Breast epithelium (tissue), 4 donors: ENCODE measurements at places on chromosomes 12 and 14.
A peak's percentile ranks its signal among the peaks of the same experiment; 100 is the strongest.

DNA sequence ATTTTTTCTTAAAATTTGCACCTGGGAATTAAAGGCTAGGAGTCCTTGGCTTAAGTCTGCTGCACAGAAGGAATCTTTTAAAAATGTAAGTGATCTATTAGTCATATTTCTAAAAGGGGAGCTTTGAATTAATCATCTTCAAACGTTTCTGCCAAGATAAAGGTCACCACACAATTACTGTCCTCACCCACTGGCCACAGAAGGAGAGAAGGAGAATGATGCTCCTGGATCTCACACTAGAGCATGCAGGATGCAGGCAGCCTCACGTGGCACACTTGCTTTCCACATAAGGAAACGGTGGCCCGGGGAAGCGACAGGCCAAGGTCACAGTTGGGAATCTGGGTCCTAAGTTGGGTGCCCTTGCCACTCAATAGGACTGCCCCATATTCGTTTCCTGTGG lies 16.9 kb downstream of the PLEKHG7 start:
- DNase-seq, result no peak

- no peak for DNase-seq
Observed at GRCh38 chr12:94405413-94406116, 54.1 kb downstream of the CEP83 start.

DNA sequence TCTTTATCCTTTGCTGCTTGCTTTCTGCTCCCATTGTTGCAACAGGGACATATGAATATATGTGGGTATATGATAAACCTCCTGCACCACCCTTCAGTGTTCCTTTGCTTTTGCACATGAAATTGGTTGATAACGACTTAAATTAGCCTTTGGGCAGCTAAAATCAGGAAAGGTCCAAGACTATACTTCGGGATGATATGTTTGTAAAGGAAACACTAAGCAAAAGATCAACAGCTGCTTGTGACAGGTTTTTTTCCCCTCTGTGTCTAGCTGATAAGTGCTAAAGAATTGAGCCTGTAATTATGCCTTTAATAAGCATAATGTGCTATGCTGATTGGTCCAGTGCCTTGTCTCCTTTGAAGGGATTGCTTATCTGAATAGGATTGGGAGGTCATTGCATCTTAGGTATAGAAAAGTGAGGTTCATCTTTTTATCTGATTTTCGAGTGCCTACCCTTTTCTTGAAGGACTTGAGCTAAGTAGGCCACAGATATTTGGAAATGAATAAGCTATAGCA lies 59.4 kb downstream of the PPHLN1 start:
- no peak for DNase-seq

DNA sequence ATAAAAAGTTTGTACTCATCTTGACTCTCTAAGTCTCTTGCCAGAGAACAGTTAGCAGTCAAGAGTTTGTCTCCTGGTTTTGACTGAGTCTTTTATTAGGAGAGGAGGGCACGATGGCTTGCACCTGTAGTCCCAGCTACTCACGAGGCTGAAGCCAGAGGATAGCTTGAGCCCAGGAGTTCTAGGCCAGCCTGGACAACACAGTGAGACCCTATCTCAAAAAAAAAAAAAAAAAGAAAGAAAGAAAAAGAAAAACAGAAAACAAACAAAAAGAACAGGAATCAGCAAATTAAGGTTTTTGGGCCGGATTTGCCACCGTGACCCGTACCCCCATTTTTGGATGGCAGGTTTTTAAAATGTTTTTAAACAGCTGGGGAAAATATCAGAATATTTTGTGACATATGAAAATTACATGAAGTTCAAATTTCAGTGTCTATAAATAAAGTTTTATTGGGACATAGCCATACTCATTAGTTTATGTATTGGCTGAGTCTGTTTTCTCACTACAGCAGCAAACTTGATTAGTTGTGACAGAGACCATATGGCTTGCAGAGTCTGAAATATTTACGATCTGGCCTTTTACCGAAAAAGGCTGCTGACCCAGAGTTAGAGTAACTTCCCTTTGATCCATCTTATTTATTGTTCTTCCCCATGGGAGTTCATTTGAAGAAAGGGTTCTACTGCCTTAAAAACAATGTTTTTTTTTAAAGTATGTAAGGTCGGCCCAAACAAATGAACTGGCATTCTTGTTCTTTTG lies 31.2 kb downstream of the VEZT start:
- no peak for DNase-seq

DNA sequence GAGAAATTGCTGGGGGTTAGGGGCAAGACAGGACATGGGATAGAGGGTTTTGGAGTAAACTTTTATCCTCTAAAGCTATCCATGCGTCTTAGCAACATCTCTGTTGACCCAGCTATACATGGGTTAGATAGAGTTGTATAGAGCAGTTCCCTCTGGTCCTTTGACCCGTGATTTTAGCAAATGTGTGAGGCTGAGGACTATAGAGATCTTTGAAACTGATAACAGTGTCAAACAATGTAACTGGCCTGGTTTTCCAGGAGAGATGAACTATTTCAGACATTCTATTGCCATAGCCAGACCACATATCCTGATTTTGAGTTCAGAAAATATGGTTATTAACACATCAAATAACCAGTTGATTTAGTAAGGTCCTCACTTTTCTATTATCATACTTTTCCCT lies 60.4 kb downstream of the B4GALNT3 start:
- no peak for DNase-seq

GRCh38 chr14:69695322-69696203 lies 71.4 kb upstream of the SRSF5 start:
- DNase-seq, result no peak

DNA sequence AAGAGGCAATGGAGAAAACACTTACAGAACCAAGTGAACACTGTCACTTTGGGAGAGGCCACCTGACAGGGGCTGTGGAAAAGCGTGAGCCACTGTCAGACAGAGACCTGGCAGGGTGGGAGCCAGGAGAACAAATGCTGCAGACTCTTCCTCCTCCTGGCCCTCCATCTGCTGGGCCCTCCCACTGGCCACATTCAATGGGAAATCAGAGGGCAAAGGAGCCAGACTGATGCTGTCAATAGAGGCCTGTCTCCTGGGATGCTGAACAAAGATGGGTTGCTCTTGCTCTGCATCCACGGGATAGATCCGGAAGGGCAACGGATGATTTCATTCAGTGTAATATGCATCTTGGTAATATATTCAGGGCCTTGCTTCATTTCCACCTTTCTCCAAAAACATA lies 44.9 kb upstream of the BCAT1 start:
- no peak for DNase-seq

DNA sequence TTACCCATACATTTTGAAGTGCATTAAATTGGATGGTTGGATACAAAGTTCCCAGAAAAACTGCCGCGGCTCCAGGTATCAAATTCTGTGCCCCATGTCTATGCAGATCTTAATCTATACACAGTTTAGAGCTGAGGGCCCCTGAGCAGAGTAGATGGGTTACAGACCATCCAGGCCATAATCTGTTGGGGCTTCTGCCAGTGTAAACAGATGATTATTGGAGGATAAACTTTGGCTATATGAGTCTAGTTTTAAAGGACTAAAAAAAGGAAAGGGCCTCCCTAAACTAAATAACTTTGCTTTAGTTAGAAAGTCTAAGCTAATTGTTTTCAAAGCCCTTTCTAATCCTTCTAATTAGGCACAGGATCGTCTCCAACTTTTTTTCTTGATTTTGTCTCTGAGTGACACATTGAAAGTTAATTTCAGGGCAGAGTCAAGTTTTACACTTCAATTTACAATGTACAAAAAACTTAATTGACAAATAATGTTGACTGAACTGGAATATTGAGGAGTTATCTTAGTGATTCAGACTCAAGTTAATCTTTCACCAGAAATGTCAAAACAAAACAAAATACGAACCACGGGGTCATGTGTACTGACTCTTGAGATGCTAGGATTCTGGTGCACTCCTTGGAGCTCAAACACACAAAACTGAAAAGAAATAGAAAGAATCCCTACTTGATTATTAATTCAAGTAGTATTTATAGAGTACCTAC lies 133.9 kb upstream of the SCAF11 start:
- DNase-seq, result no peak

- DNase-seq, result no peak
Observed at GRCh38 chr12:56150563-56150962, 1.8 kb upstream of the MYL6B start.

GRCh38 chr14:98634043-98634820 lies 637.8 kb downstream of the BCL11B start:
- no peak for DNase-seq

DNA sequence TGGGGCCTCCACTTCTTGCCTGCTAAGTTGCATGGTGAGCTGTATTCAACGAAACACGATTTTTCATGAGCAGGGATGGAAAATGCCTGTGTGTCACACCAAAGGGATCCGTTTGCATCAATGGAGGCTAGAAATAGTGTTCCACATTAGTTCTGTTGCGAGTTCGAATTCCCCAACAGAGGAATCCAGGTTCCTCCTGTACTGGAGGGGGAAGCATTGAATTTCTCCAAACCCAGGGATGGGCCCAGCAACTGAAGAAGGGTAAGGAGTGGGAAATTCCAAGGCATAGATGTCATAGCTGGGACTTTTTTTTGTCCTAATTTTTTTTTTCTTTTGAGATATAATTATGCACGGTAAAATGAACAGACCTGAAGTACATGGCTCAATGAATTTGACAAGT lies 336.2 kb downstream of the DPF3 start:
- no peak for DNase-seq

- DNase-seq, result no peak
Observed at GRCh38 chr12:108187831-108188230, 58.7 kb downstream of the WSCD2 start.

DNA sequence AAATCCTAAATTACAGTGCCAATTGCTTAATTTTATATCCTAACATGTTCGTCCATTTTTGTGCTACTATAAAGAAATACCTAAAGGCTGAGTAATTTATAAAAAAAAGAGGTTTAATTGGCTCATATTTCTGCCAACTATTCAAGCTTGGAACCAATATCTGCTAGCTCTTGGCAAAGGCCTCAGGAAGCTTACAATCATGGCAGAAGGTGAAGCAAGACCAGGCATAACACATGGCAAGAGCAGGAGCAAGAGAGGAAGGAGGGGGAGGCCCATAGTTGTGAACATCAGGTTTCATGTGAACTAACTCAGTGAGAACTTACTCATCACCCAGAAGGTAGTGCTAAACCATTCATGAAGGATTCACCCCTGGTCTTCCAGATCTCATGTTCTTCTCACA lies 494.3 kb downstream of the CCER1 start:
- no peak for DNase-seq

DNA sequence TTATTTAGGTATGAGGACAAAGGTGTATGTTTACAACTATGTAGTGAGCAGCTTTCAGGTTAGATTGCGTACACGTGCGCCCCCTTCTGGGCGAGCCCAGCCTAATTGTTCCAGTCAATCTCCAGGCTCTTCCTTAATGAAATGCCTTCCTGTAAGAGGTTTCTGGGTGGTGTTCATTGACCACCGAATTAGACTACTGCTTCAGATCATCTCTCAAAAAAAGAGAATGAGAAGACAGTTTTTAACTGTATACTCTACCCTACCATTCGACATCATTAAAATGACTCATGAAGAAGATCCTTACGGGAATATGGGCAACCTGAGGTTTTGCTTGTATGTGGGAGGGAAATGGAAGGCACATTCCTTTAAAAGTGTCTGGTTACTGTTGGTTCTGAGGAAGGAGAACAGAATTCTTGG lies 2.1 kb downstream of the LUM start:
- DNase-seq, result peak; percentile 60

DNA sequence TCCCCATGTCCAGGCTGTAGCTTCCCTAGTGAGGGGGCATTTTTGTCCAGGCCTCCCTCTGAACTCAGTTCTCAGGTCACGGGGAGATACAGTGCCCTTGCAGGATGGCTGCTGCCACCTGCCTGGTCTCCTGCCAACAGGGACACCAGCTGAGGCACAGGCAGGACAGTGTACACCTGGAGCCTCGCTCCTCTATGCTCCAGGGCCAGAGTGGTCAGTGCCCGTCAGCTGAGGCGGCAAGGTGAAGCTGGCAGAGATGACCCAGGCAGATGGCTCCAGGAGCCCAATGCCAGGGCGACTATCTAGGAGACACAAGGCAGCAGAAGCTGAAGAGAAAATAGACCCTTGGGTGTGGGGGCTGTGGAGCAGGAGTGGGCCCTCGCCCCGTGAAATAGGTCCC lies 12.6 kb downstream of the TUBA1C start:
- DNase-seq, result no peak

GRCh38 chr12:114895827-114896226 lies 211.9 kb upstream of the TBX3 start:
- no peak for DNase-seq

DNA sequence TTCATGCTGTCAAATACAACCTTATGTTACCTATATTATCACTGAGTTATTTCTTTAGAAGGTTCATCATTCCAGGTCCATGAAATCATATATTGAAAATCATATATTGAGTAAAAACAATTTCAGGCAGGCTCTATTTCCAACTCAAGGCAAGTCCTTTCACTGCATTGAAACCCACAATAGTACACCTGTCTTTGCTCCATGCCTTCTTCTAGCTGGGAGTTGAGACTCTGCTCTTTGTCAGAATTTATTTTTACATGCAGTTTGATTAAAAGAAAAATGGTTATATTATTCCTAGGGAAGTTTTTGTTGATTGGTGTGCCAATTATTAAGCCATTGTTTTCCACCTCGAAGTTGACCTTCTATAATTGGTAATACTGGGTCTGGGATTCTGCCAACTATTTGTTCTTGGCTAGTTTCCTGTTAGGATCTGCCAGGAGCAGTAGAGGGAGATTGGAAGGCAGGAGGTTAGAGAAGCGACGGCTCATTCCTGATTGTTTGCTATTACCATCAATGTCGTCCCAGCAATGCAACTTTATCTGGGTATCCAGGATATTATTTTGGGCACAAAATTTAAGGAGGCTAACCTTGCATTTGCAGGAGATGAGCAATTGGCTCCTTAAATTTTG lies 79.5 kb upstream of the MIS18BP1 start:
- DNase-seq, result no peak

GRCh38 chr14:75109877-75110276 lies 17.0 kb downstream of the NEK9 start:
- DNase-seq, result no peak

- DNase-seq, result no peak
Observed at GRCh38 chr14:38419579-38419978, 163.7 kb upstream of the CLEC14A start.

GRCh38 chr12:67367843-67368242 lies 98.7 kb downstream of the CAND1 start:
- no peak for DNase-seq
